ENCODE measurements at places on chromosomes 2 and 18. TPM values are rescaled to one million over a fixed set of nuclear protein-coding genes. Genes with fewer than 3 reads are reported as not detected.

NABP1 gene
- total RNA-seq, result 71.8 TPM

METTL21A gene
- total RNA-seq, result 27.6 TPM

DLX1 gene
- not detected for total RNA-seq

MAB21L4 gene
- 2.8 TPM for total RNA-seq

TACR1 gene
- not detected for total RNA-seq

ZNF385B gene
- 0.86 TPM for total RNA-seq

CRYBA2 gene
- not detected for total RNA-seq

UGT1A4 gene
- 6.1 TPM for total RNA-seq

CYP1B1 gene
- total RNA-seq, result 34.4 TPM

TFCP2L1 gene
- 21.1 TPM for total RNA-seq

LBX2 gene
- 3.0 TPM for total RNA-seq

CXCR4 gene
- 12.4 TPM for total RNA-seq

SERPINB2 gene
- total RNA-seq, result 85.1 TPM

CNGA3 gene
- not detected for total RNA-seq

GRCh38 chr2:182186132-182186735, 200.6 kb downstream of the PPP1R1C start:
- H3K36me3 ChIP-seq, result no peaks in the 10 kb centered on the region
- DNase-seq, result peak; percentile 26
- no peaks in the 10 kb centered on the region for H3K27me3 ChIP-seq
- H3K27ac ChIP-seq, result no peak overlapping the region
- H3K4me1 ChIP-seq, result no peaks in the 10 kb centered on the region
- H3K4me3 ChIP-seq, result no peak overlapping the region

DNA sequence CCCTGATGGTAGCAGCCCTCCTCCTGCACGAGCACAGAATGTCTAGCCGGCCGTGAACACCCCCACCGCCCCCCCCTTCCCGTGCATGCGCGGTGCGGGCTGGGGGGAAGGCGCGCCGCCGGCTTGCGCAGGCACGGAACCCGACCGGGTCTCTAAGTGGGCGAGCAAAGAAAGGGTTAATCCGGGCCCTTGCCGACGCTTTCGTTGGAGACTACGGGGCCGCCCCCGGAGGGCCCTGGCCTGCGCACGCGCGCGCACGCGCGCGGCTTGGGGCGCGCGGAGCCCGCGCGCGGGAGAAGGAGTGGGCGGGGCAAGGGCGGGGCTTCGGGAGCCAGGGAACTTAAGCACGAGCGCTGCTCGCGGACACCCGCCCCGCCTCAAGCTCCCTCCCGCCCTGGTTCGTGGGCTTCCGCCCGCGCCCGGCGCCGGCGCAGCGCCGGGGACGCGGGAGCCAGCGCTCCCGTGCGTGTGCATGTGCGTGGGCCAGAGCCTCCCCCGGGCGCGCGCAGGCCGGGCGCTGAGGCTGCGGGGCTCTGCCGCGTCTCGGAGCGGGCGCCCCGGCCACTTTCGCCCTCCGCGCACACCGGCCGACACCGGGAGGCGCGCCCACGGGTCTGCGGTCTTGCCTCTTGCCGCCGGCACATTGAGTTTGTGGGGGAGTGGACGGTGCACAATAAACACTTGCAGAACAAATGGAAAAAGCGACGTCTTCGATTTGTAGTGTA, 617 bp upstream of the ZBTB14 start:
- DNase-seq, result peak; percentile 92
- H3K36me3 ChIP-seq, result peaks cover 24% of the 10 kb centered on the region
- peaks cover 8% of the 10 kb centered on the region for H3K4me1 ChIP-seq
- peak overlapping the region; percentile 85 for H3K27ac ChIP-seq
- no peaks in the 10 kb centered on the region for H3K27me3 ChIP-seq

GRCh38 chr18:8835521-8835953, 130.2 kb downstream of the MTCL1 start:
- no peak for DNase-seq
- H3K27me3 ChIP-seq, result no peaks in the 10 kb centered on the region
- peaks cover 4% of the 10 kb centered on the region for H3K4me1 ChIP-seq
- H3K4me3 ChIP-seq, result no peak overlapping the region
- H3K36me3 ChIP-seq, result peaks cover 24% of the 10 kb centered on the region
- no peak overlapping the region for H3K27ac ChIP-seq

GRCh38 chr2:104678181-104678580, 175.7 kb upstream of the POU3F3 start:
- no peak for DNase-seq
- H3K27me3 ChIP-seq, result no peaks in the 10 kb centered on the region
- no peak overlapping the region for H3K27ac ChIP-seq
- no peaks in the 10 kb centered on the region for H3K36me3 ChIP-seq
- H3K4me3 ChIP-seq, result no peak overlapping the region

DNA sequence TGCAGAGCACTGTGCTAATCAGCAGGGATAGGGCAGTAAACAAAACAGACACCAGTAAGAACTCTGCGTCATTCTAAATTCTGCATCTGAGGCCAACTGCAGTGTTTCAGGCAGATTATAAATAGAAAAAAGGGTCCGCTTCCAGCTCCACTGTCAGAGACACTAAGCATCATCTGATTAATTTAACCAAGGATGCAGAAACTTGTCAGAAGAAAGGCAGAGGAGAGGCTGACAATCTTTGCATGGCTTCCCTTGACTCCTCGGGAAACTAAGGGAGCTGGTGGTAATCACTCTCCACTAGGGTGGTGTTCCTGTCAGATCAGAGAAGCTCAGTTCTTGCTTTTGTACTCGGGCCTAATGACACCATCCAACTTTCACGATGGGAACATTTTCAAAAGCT, 123.5 kb downstream of the DNAH6 start:
- no peak overlapping the region for H3K4me3 ChIP-seq
- no peaks in the 10 kb centered on the region for H3K4me1 ChIP-seq
- no peaks in the 10 kb centered on the region for H3K36me3 ChIP-seq
- no peak overlapping the region for H3K27ac ChIP-seq
- DNase-seq, result no peak

GRCh38 chr2:227889336-227889735, 17.9 kb downstream of the DAW1 start:
- peaks cover 12% of the 10 kb centered on the region for H3K4me1 ChIP-seq
- no peak for DNase-seq
- H3K27ac ChIP-seq, result no peak overlapping the region
- no peaks in the 10 kb centered on the region for H3K36me3 ChIP-seq
- H3K27me3 ChIP-seq, result no peaks in the 10 kb centered on the region

DNA sequence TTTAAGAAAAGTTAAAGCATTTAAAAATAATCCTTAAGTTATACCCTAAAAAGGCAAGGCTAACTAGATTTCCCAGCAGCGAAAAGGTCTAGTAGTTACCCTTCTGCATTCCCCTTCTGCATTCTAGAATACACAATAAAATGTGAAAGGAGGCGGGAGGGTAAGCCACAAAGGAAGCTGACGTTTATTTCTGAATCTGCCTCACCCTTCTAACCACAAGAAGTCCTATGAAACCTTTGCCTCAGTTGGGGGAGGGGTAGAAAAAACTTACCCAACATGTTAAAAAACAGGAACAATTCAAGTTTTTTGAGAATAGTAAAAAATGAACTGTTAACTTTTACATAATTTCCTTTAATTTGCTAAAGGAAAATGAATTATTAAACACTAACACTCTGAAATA, 11.3 kb downstream of the STK17B start:
- H3K27ac ChIP-seq, result peak overlapping the region; percentile 44
- peak; percentile 61 for DNase-seq
- no peak overlapping the region for H3K4me3 ChIP-seq
- H3K27me3 ChIP-seq, result no peaks in the 10 kb centered on the region
- peaks cover 11% of the 10 kb centered on the region for H3K4me1 ChIP-seq

DNA sequence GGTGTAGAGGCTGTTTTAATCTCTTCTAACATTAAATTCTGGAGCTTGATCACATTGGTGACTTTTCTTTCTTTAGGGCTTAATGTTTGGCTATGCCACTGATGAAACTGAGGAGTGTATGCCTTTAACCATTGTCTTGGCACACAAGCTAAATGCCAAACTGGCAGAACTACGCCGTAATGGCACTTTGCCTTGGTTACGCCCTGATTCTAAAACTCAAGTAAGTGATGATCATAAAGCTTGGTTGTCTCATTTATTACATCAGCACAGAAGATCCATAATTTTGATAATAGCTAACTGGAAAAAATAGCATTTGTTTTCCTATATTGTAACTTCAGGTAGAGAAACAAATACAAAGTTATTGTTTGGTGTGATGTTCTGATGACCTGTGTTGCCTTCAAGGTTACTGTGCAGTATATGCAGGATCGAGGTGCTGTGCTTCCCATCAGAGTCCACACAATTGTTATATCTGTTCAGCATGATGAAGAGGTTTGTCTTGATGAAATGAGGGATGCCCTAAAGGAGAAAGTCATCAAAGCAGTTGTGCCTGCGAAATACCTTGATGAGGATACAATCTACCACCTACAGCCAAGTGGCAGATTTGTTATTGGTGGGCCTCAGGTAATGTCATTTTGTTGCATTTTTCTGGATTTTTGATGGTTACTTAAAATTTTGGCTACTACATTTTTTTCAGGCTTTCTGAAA, 2.9 kb downstream of the MAT2A start:
- H3K4me3 ChIP-seq, result peak overlapping the region; percentile 79
- H3K27ac ChIP-seq, result peak overlapping the region; percentile 78
- H3K4me1 ChIP-seq, result peaks cover 45% of the 10 kb centered on the region
- H3K36me3 ChIP-seq, result peaks cover 96% of the 10 kb centered on the region

DNA sequence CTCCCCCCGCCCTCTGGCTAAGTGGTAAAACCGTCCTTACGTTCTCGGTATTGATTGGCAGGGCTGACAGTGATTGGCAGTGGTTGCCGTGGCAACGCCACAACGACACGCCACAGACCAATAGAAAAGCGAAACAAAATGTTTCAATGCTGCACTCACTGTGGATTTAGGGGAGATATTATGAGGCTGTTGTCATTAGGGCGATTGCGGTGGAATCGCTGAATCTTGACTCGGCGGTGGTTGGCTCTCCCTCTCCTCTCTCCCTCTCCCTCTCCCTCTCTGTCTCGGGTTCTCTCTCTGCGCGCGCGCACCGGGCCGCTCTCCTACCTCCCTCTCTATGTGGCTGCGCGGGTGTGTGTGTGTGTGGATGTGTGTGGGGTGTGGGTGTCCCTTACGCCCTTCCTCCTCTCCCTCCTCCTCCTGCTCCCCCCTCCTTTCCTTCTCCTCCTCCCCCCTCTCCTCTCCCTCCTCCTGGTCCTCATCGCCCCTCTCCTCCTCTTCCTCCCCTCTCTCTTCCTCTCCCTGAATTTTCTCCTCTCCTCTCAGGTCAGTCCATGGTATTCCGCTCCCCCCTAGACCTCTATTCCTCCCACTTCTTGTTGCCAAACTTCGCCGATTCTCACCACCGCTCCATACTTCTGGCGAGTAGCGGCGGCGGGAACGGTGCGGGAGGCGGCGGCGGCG, at the start of gene SIX3:
Gene SIX3 (plus strand): TSS at position 152 of the 684 bp plus-strand sequence. CDS start 403 bp downstream, at position 555.
- H3K36me3 ChIP-seq, result peaks cover 26% of the 10 kb centered on the region
- H3K4me3 ChIP-seq, result peak within 1 kb of the TSS; percentile 78
- DNase-seq, result peak; percentile 48
- H3K27me3 ChIP-seq, result peaks cover 84% of the 10 kb centered on the region
- H3K27ac ChIP-seq, result no peak within 1 kb of the TSS

DNA sequence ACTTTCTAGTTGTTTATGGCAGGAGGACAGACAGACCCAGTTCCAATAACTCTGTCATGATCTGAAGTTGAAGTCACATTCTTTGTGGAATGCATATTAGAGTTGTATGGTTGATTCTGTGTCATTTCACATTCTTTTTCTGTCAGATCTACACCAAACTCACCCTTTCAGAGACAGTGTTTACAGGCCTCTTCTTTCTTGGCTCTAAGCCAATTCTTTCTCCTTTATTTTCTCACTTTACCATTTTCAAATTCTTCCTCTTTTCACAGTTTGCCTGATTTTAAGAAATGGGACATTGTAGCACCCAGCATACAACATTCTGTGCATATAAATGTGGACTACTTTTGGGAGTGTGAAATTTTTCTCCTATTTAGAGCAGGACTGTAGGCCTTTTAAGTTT, 103.7 kb downstream of the CCDC85A start:
- H3K4me1 ChIP-seq, result peaks cover 23% of the 10 kb centered on the region
- H3K27ac ChIP-seq, result peak overlapping the region; percentile 34
- no peak overlapping the region for H3K4me3 ChIP-seq
- no peak for DNase-seq

DNA sequence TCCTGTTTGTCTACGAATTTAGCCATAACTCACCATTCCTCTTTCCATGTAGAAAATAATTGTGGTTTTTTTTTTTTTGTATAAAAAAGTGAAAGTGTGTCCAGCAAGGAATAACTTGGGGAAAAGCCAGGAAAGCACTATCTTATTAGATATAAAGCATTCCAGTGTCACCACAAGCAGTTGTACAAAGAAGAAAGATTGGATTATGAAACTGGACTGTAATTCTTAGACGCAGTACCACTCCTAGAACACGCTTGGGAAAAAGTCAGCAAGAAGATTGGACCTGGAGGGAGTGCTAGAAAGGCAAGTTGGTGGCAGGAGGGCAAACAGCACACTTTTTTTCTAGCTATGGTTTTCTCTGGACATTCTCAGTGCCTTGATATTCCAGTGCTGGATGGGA, 186.7 kb downstream of the PARD3B start:
- no peaks in the 10 kb centered on the region for H3K27me3 ChIP-seq
- no peak overlapping the region for H3K4me3 ChIP-seq
- H3K27ac ChIP-seq, result no peak overlapping the region

DNA sequence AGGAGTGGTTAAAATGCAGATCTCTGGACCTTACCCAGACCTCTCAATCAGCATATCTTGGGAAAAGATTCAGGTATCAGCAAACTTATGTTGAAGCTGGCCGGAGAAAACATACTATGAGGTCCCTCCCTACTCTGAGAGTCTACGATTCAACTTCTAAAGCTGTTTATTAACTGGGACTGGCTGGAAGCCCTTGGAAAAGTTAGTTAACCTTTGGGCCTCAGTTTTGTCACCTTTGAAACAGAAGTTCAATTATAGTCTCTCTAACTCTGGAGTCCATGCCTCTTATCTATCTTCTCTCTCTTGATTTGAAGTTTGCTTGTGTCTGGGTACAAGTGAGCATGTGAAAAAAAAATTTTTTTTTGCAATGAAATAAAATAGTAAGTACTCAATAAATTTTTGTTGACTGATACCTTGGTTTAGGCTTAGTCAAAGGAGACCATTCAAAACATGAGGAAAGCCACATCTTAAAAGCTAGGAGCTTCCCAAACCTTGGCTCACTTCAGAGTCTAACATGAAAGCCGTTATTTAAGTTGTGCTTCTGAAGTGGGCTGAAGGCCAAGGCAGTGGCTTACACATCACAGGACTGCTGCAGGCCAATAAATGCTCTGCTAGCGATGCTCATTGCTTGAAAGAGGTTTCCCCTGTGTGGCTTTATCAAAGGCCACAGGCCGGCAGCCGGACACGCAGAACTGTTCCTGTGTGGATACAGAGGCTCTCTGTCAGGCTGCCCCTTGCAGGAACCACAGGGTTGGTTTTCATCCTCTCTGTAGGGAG, 110.6 kb upstream of the FAM136A start:
- H3K36me3 ChIP-seq, result no peaks in the 10 kb centered on the region
- no peak for DNase-seq
- no peak overlapping the region for H3K4me3 ChIP-seq

- H3K4me1 ChIP-seq, result no peaks in the 10 kb centered on the region
- DNase-seq, result no peak
- no peaks in the 10 kb centered on the region for H3K27me3 ChIP-seq
- no peak overlapping the region for H3K4me3 ChIP-seq
- no peak overlapping the region for H3K27ac ChIP-seq
Observed at GRCh38 chr2:45891719-45892424, 240.4 kb downstream of the PRKCE start.

GRCh38 chr2:145815933-145816332, 1296.0 kb upstream of the ZEB2 start:
- H3K27me3 ChIP-seq, result no peaks in the 10 kb centered on the region
- H3K27ac ChIP-seq, result no peak overlapping the region
- DNase-seq, result no peak
- H3K36me3 ChIP-seq, result no peaks in the 10 kb centered on the region
- H3K4me1 ChIP-seq, result peaks cover 8% of the 10 kb centered on the region

- H3K27me3 ChIP-seq, result no peaks in the 10 kb centered on the region
- DNase-seq, result no peak
- H3K36me3 ChIP-seq, result no peaks in the 10 kb centered on the region
- H3K27ac ChIP-seq, result no peak overlapping the region
- peaks cover 17% of the 10 kb centered on the region for H3K4me1 ChIP-seq
- no peak overlapping the region for H3K4me3 ChIP-seq
Observed at GRCh38 chr18:3692113-3692621, 242.2 kb downstream of the TGIF1 start.

Measured in Calu3 (cell line).